ENCODE measurements at places on chromosomes 13 and 19.

DNA sequence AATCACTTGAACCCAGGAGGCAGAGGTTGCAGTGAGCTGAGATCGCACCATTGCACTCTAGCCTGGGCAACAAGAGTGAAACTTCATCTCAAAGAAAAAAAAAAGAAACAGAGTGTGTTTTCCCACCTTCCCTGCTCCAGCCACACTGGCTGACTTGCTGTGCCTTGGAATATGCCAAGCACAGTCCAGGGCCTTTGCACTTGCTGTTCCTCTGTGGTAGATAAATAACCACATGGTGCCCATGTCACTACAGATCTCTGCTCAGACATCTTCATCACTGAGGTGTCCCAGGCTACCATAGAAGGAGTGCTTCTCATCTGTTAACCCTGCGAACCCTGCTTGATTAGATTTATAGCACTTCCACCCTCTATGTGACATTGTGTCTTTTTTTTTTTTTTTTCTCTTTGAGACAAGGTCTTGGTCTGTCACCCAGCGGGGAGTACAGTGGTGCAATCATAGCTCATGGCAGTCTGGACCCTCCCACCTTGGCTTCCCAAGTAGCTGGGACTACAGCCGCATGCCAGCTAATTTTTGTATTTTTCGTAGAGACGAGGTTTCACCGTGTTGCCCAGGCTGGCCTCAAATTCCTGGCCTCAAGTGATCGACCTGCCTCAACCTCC, 10.4 kb downstream of the SMARCA4 start:
- DNase-seq = no peak

DNA sequence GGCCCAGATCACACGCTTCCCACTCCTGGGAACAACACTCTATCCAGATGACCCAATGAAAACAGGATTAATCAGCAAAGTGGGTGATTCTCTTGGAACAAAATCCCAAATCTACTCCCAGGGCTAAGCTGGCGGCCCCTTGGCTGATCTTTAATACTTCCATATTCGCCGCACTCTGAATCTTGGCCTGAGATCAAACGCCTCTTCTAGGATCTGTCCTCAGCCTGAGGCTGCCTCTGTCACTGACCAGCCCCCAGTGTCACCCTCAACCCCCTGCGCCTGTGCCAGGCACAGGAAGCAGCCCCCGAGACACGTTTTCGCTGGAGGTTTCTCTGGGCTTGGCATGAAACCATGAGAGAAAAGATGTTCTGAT, 2.4 kb upstream of the CTXN1 start:
- no peak for DNase-seq

DNA sequence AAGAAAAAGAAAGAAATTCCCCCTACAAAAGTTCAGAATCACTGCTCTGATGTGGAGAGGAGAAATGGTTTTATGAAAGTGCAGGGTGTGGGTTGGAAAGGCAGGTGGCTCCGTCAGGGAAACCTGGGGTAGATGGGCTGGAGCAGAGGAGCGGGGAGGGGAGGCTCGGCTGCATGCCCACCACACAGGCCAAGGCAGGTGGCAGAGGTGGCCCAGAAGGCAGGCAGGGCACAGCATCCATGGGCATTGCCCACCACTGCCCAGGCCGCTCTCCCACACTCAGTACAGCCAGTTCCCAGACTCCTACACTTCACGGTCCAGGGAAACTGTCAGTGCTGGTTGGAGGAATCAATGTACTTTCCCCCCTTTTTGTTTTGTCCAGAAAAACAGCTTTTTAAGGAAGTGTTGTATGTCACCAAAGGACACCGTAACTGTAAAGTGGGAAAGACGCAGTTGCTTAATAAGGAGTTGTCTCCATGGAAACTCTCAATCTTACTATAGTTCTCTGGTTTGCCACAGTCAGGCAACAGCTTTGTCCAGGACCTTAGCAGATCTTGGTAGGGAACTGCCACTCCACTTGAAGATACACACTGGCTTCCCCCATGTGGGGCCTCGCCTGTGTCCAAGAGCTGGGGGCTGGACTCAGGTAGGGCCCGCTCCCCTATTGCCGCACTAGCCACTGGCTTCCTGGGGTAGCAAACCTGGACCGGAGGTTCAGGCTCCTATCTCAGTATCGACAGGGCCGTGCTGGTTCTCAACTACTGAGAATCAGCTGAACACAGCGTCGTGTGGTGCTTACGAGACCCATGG, 82.9 kb downstream of the RAB20 start:
- DNase-seq = no peak

- no peak for DNase-seq
These were observed 4.3 kb downstream of the FOSB start for GRCh38 chr19:45471931-45472562.

DNA sequence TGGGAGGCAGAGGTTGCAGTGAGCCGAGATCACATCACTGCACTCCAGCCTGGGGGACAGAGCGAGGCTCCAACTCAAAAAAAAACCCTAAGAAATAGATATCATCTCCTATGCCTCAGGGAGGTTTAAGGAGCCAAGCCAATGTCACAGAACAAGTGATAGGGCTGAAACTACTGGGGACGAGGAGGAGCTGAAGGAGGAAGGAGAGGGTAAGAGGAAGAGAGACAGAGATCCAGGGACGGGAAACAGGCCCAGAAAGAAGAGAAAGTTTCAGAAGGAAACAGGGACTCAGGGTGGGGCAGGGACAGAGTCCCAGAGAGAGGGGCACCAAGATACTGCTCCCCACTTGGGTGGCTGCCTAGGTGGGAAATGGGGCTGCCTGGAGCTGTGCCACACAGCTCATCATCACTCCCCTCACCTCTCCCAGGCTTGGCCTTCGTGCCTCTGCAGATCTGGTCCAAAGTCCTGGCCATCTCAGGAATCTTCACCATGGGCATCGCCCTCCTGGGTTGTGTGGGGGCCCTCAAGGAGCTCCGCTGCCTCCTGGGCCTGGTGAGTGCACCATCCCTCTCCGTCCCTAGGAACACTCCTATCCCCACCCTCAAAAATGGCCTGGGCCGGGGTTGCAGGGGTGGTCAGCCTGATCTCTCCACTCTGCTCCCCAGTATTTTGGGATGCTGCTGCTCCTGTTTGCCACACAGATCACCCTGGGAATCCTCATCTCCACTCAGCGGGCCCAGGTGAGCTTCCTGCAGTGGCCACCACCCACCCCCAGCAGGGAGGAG, 1.5 kb downstream of the CD37 start:
- DNase-seq = no peak

DNA sequence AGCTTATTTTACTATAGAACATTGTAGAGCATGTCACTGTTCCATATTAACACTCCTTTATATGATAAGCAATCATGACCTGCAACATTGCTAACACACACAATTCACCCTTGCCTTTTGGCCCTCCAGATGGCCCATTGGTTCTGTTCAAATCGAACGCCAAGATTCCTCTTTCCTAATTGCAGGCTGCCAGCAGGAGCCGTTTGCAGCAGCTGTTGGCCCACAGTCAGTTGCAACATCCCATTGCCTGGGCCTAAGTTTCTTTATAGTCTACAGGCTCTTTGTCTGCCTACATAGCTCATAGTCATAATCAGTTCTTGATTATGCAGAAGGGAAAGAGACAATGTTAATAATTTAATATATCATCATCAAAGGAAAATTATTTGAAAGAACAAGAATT, 37.6 kb downstream of the KCTD12 start:
- DNase-seq = no peak

DNA sequence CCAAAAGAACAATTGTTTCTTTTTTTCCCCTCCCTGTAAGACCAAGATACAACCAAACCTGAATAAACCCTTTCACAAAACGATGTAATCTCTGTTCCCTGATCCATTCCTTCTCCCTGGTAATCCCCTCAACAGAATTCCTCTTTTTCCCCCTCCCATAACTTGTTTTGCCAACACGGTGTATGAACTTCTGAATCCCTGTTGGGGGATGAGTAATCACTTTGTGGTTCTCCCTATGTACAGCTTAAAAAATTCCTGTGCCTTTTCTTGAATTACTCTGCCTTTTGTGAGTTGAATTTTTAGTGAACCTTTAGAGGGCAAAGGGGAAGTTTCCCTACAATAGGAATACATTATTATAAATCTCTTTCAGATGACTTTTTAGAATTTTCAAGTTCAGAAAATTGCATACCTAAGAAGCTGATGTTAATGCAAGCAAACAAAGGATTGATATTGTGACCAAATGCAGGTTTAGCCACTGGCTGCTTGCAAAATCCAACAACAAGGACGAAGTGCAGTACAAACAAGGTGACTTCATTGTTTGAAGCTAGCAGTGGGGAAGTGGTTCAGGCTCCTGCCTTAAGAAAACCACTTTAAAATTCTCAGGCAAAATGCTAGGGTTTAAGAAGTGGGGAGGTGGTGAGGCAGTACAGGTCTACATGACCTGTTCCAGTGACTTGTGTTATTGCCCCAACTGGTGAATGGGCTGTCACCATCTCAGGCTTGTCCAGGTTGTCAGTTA, 15.0 kb upstream of the EPSTI1 start:
- DNase-seq = no peak

- DNase-seq = no peak
These were observed 175.1 kb downstream of the ITGBL1 start for GRCh38 chr13:101627556-101627943.

DNA sequence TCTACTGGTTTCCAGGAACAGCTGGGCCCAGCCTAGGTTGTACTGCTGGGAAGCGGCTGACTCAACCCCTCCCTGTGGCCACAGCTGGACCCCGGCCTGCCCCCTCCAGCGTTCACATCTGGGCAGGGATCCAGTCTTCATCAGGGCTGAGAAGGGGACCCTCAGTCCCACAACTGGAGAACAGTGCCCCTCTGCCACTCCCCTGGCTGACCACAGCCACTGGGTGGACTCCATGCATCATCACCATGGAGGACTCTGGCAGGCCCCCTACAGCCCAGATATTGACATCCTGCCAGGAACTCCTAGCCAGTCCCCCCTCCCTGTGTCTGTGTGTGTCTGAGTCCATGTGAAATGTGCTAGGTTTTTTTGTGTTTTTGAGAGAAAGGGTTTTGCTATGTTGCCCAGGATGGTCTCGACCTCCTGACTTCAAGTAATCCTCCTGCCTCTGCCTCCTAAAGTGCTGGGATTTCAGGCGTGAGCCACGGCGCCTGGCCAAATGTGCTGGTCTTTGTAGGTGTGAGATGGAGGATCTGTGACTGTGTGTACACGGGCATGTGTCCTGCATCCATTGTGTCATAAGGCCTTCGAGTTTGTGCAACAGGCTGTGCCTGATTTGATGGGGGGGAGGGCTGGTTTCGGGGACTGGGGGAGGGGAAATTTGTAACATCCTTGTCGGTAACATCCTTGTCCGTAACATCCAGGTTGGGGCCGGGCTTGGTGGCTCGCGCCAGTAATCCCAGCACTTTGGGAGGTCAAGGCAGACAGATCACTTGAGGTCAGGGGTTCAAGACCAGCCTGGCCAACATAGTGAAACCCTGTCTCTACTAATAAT, 4.0 kb upstream of the HOOK2 start:
- DNase-seq = no peak

GRCh38 chr13:25675060-25675459, 303.3 kb downstream of the ATP8A2 start:
- DNase-seq = no peak

- no peak for DNase-seq
These were observed 338.8 kb upstream of the DACH1 start for GRCh38 chr13:72205773-72206172.

DNA sequence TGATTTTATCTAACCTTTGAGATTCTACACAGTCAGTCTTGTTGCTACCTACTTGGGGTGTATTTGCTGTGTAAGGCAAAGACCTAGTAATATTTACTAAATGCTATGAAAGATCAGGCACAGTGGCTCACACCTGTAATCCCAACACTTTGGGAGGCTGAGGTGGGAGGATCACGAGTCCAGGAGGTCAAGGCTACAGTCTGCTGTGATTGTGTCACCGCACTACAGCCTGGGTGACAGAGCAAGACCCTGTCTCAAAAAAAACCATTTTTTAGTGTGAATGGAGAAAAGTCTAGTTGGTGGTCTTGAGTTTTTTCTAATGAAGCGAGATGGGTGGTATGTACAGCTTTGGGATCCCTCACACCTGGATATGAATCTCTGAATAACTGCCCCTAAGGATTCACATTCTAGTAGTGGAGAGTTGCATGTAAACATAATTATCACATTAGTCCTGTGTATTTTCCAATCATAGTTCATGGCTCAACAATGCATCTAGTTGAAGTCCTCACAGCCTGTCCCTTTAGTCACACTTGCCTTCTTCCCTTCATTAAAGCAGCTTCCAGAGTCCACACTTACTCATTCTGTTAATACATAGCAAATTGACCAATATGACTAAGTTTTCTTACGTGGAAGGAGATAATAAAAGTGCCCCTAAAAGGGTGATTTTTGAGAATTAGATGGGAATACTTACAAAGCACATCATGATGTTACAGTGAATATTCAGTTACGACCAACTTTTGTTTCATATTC, 7.5 kb downstream of the RPL21 start:
- no peak for DNase-seq
